Activated CD4-positive, alpha-beta T cell treated with anti-CD3 and anti-CD28 coated beads, Interleukin-2, amount 10 ng/mL, durations not matched to agents 24 days and 14 days (primary cell): ENCODE measurements at places on chromosomes 6 and 20.
A peak's percentile ranks its signal among the peaks of the same experiment; 100 is the strongest.

DNA sequence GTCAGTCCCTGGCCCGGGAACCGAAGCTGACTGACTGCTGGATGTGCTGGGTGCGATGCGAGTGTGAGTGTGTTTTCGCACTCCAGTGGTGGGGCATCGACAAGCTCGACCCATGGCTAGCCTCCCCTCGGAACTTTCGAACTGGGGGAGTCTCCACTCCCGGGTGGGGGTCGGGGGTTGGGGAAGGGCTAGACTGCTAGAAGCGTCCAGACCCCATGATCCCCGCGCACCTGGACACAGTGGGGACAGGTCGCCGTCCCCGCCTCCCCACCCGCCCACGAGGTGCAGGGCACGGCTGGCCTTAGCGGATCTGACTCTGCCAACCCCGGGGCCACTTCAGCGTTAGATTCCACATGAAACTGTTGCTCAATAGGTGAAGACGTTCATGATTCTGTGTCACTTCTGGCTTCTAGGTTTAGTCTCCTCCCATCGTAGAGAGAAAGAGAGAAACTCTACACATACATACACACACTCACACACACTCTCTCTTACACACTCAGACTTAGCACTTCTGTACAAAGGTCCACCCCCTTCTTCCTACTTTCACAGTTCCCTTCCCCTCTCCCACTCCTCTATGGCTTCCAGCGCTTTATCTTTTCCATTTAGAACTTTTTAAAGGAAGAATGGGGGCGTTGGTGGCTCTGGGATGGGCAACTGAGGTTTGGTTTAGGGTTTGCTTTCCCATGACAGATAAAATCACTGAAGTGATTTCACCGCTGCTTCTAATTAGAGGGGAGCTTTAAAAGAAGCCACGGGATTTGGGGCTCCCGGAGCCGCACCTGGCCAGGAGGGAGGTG lies 5.1 kb upstream of the TFAP2A start:
- peaks cover 96% of the 10 kb centered on the region for H3K27me3 ChIP-seq
- H3K36me3 ChIP-seq = peaks cover 9% of the 10 kb centered on the region
- peaks cover 4% of the 10 kb centered on the region for H3K4me1 ChIP-seq
- no peak for DNase-seq
- no peak overlapping the region for H3K4me3 ChIP-seq

GRCh38 chr6:79079561-79080041 lies 1.5 kb upstream of the PHIP start:
- no peak for DNase-seq
- H3K36me3 ChIP-seq = peaks cover 10% of the 10 kb centered on the region
- H3K27ac ChIP-seq = peak overlapping the region; percentile 96
- H3K4me3 ChIP-seq = peak overlapping the region; percentile 96
- peaks cover 27% of the 10 kb centered on the region for H3K27me3 ChIP-seq
- H3K4me1 ChIP-seq = peaks cover 25% of the 10 kb centered on the region

DNA sequence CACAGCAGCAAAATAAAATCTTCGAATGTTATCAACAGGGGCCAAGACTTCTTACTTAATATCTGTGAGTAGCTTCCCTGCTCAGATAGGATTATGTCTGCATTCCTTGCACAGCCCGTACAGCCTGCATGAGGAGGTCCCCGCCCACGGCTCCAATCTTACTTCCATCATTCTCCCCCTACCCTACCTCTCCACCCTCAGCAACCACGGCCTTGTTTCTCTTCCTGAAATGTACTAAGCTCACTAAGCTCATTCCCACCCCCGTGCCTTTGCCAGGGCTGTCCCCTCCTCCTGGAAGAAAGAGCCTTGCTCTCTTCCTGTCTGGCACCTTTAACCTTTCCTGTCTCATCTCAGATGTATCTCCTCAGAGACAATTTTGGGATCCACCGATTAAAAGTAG lies 120.4 kb downstream of the BCAS1 start:
- H3K27me3 ChIP-seq = peaks cover 4% of the 10 kb centered on the region
- H3K4me1 ChIP-seq = peaks cover 34% of the 10 kb centered on the region
- H3K27ac ChIP-seq = peak overlapping the region; percentile 90
- peaks cover 6% of the 10 kb centered on the region for H3K36me3 ChIP-seq
- DNase-seq = peak; percentile 61

- H3K36me3 ChIP-seq = peaks cover 9% of the 10 kb centered on the region
- peaks cover 10% of the 10 kb centered on the region for H3K4me1 ChIP-seq
- DNase-seq = no peak
- H3K27ac ChIP-seq = no peak overlapping the region
- no peak overlapping the region for H3K4me3 ChIP-seq
Measured at GRCh38 chr20:2937902-2938301, 64.6 kb downstream of the PTPRA start.

GRCh38 chr6:136964398-136964797 lies 42.3 kb downstream of the SLC35D3 start:
- H3K27ac ChIP-seq = no peak overlapping the region
- H3K36me3 ChIP-seq = no peaks in the 10 kb centered on the region
- H3K4me3 ChIP-seq = no peak overlapping the region
- peaks cover 4% of the 10 kb centered on the region for H3K4me1 ChIP-seq
- H3K27me3 ChIP-seq = peaks cover 43% of the 10 kb centered on the region

DNA sequence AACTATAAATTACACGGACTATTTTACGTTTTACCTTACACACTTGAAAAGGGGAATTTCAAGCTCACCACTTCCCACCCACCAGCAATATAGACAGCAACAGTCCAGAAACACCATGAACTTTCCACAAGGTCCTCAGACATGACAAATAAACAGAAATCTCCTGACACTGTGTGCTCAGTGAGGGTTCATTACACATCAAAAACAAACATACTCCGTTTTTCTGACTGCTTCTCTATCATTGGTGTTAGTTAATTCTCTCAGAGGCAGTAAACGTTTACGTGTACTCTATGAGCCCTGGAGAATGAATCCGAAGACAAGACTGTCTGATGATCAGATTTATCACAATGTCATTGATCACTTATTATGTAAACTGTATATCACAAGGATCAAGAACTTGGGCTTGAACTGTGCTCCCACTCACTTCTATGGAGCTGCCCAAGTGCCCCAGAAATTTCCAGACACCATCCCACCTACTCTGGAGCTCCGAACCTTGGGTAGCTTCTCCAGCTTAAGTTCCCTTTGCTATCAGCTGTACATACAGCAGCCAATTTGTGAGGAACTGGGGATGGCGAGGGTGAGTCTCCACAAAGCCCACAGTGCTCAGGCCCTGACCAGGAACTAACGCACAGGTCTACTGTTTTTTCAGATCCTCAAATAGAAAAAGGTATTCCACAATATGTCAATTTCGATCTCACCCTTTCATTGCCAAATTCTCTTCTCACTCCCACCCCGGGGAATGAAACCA lies 86.0 kb downstream of the ALDH8A1 start:
- H3K4me3 ChIP-seq = no peak overlapping the region
- no peak for DNase-seq
- H3K27ac ChIP-seq = no peak overlapping the region
- H3K27me3 ChIP-seq = no peaks in the 10 kb centered on the region

- no peaks in the 10 kb centered on the region for H3K4me1 ChIP-seq
- DNase-seq = no peak
- H3K27ac ChIP-seq = no peak overlapping the region
- no peaks in the 10 kb centered on the region for H3K36me3 ChIP-seq
- no peaks in the 10 kb centered on the region for H3K27me3 ChIP-seq
Measured at GRCh38 chr20:11229772-11230171, 556.0 kb upstream of the JAG1 start.

DNA sequence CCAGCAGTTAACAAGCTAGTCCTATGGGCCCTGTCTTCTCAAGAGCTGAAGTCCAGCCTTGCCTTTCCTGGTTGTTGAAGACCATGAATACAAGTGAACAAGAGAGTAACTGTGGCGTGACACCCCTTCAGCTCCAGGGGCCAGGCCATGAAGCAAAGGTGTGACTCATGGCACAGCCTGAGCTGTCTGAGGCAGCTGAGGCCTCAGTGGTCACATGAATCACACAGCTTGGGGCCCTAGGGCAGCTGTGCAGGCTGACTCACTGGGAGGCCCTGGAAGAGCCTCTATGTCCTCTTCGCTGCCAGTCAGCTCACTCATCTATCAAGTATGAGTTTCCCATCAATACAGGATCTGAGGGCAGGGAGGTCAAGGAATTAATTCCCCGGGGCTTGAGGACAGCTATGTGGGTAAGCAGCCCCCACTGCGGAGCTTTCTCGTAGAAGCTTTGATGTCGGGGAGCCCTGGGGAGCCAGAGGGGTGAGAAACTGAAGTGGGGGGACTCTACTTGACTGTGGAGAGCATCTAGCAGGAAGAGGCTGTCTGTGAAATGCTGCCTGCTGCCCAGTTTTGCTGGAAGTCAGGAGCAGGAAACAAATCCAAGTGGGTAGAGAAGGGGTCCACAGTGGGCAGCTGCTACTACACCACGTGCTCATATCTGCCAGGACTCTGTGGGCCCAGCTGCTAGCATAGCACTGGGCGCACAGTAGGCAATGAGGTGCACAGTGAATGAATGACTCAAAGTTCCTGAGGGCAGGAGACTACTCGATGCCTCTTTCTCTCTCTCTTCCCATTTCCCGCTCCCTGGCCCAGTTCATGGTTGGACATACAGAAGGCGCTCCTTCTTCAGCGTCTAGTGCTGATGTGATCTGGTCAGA lies 13.7 kb upstream of the FAM83C start:
- H3K4me3 ChIP-seq = peak overlapping the region; percentile 71
- peaks cover 43% of the 10 kb centered on the region for H3K4me1 ChIP-seq
- H3K27me3 ChIP-seq = no peaks in the 10 kb centered on the region
- H3K36me3 ChIP-seq = peaks cover 6% of the 10 kb centered on the region

- no peak overlapping the region for H3K4me3 ChIP-seq
- no peaks in the 10 kb centered on the region for H3K36me3 ChIP-seq
- no peak overlapping the region for H3K27ac ChIP-seq
- no peak for DNase-seq
- H3K27me3 ChIP-seq = peaks cover 26% of the 10 kb centered on the region
- no peaks in the 10 kb centered on the region for H3K4me1 ChIP-seq
Measured at GRCh38 chr6:149910721-149911151, 12.2 kb downstream of the RAET1G start.

DNA sequence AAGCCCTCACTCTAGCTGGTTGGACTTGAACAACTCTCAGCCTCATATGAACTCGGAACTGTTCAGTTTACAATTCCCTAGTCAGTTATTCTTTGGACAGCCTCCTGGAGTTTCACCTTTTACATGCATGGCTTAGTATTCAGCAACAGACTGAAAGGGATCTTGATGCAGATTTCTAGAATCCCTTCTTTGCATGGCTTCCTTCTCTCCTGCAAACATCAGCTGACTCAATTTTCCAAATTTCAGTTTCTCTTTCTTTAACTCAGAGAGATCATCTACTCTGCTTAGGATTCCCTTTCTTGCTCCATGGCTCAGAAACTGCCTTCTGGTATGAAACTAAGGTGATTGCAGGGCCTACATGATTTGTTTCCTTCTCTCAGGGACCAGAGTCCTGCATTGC lies 99.6 kb downstream of the CEP57L1 start:
- no peak overlapping the region for H3K27ac ChIP-seq
- peaks cover 2% of the 10 kb centered on the region for H3K4me1 ChIP-seq
- peaks cover 3% of the 10 kb centered on the region for H3K36me3 ChIP-seq
- H3K4me3 ChIP-seq = no peak overlapping the region
- no peaks in the 10 kb centered on the region for H3K27me3 ChIP-seq

GRCh38 chr6:135411339-135411738 lies 86.2 kb downstream of the AHI1 start:
- peaks cover 47% of the 10 kb centered on the region for H3K36me3 ChIP-seq
- no peak overlapping the region for H3K4me3 ChIP-seq
- H3K27ac ChIP-seq = no peak overlapping the region

GRCh38 chr6:18323935-18324705 lies 59.8 kb upstream of the DEK start:
- H3K27ac ChIP-seq = no peak overlapping the region
- peaks cover 4% of the 10 kb centered on the region for H3K27me3 ChIP-seq
- no peaks in the 10 kb centered on the region for H3K36me3 ChIP-seq
- H3K4me1 ChIP-seq = no peaks in the 10 kb centered on the region
- H3K4me3 ChIP-seq = no peak overlapping the region
- DNase-seq = peak; percentile 70

- H3K36me3 ChIP-seq = no peaks in the 10 kb centered on the region
- no peaks in the 10 kb centered on the region for H3K4me1 ChIP-seq
- H3K27me3 ChIP-seq = no peaks in the 10 kb centered on the region
- DNase-seq = no peak
- no peak overlapping the region for H3K27ac ChIP-seq
Measured at GRCh38 chr6:91539456-91539855, 952.6 kb upstream of the MAP3K7 start.

- H3K4me3 ChIP-seq = peak overlapping the region; percentile 73
- H3K27me3 ChIP-seq = peaks cover 39% of the 10 kb centered on the region
- peaks cover 3% of the 10 kb centered on the region for H3K36me3 ChIP-seq
- DNase-seq = peak; percentile 70
- no peak overlapping the region for H3K27ac ChIP-seq
- H3K4me1 ChIP-seq = peaks cover 14% of the 10 kb centered on the region
Measured at GRCh38 chr6:157240059-157240959, 83.0 kb downstream of the TMEM242 start.

DNA sequence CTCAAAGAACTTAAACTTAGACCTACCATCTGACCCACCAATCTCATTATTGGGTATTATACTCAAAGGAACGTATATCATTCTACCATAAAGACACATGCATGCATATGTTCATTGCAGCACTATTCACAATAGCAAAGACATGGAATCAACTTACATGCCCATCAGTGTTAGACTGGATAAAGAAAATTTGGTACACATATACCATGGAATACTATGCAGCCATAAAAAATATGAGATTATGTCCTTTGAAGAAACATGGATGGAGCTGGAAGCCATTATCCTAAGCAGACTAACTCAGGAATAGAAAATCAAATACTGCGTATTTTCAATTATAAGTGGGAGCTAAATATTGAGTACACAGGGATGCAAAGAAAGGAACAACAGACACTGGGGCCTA lies 166.4 kb upstream of the GLP1R start:
- H3K4me1 ChIP-seq = no peaks in the 10 kb centered on the region
- no peak overlapping the region for H3K27ac ChIP-seq
- H3K4me3 ChIP-seq = no peak overlapping the region
- peaks cover 3% of the 10 kb centered on the region for H3K27me3 ChIP-seq

GRCh38 chr6:158763434-158764182 lies 55.6 kb downstream of the EZR start:
- no peak overlapping the region for H3K4me3 ChIP-seq
- H3K27ac ChIP-seq = peak overlapping the region; percentile 36
- no peaks in the 10 kb centered on the region for H3K4me1 ChIP-seq
- peaks cover 70% of the 10 kb centered on the region for H3K36me3 ChIP-seq
- no peaks in the 10 kb centered on the region for H3K27me3 ChIP-seq

GRCh38 chr20:14879020-14879697 lies 541.7 kb upstream of the FLRT3 start:
- no peaks in the 10 kb centered on the region for H3K36me3 ChIP-seq
- no peak for DNase-seq
- no peaks in the 10 kb centered on the region for H3K4me1 ChIP-seq
- no peaks in the 10 kb centered on the region for H3K27me3 ChIP-seq
- H3K4me3 ChIP-seq = no peak overlapping the region
- no peak overlapping the region for H3K27ac ChIP-seq

DNA sequence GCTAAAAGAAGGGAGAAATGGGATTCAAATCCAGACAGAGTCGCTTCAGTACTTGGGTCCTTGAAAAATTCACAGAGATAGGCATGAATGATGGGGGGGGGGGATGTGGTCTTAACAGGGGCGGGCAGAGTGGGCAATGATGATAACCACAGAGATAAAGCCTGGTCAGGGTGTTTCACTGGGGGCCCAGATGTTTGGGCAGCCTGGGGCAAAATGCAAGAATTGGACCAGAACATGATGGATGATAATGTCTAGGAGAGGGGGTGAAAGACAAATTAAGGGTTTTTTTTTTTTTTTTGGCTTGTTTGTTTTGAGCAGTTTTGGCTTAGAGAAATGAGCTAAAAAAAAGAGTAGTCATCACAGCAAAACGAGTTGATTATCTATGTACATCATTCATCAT lies 57.4 kb downstream of the LAMP5 start:
- H3K4me3 ChIP-seq = no peak overlapping the region
- H3K4me1 ChIP-seq = no peaks in the 10 kb centered on the region
- no peaks in the 10 kb centered on the region for H3K36me3 ChIP-seq
- H3K27me3 ChIP-seq = no peaks in the 10 kb centered on the region
- DNase-seq = no peak
- no peak overlapping the region for H3K27ac ChIP-seq

- H3K36me3 ChIP-seq = no peaks in the 10 kb centered on the region
- H3K27me3 ChIP-seq = peaks cover 67% of the 10 kb centered on the region
Measured at GRCh38 chr6:148214667-148215066, 128.0 kb upstream of the SASH1 start.
